ENCODE measurements at places on chromosomes 1 and 21. TPM values are rescaled to one million over a fixed set of nuclear protein-coding genes. Genes with fewer than 3 reads are reported as not detected.

Gene MEX3A
- total RNA-seq, result 1.3 TPM

Gene LYST
- total RNA-seq, result 78.3 TPM

Gene PLA2G2D
- total RNA-seq, result not detected

Gene S100A2
- total RNA-seq, result 0.33 TPM

Gene OPTC
- total RNA-seq, result not detected

Gene SOX13
- total RNA-seq, result 34.7 TPM

Gene HSD3B2
- not detected for total RNA-seq

Gene RGS8
- not detected for total RNA-seq

Gene INKA2
- 3.8 TPM for total RNA-seq

Gene NUDT4B
- 7.9 TPM for total RNA-seq

Gene DNASE2B
- total RNA-seq, result 1.3 TPM

Gene ARHGEF11
- 31.1 TPM for total RNA-seq

Gene MROH9
- total RNA-seq, result not detected

Gene SNX7
- 22.6 TPM for total RNA-seq

Gene PEAR1
- total RNA-seq, result 4.0 TPM

Gene FCAMR
- total RNA-seq, result not detected

GRCh38 chr1:165228111-165228655 is 128.3 kb downstream of the LMX1A start:
- DNase-seq, result no peak

DNA sequence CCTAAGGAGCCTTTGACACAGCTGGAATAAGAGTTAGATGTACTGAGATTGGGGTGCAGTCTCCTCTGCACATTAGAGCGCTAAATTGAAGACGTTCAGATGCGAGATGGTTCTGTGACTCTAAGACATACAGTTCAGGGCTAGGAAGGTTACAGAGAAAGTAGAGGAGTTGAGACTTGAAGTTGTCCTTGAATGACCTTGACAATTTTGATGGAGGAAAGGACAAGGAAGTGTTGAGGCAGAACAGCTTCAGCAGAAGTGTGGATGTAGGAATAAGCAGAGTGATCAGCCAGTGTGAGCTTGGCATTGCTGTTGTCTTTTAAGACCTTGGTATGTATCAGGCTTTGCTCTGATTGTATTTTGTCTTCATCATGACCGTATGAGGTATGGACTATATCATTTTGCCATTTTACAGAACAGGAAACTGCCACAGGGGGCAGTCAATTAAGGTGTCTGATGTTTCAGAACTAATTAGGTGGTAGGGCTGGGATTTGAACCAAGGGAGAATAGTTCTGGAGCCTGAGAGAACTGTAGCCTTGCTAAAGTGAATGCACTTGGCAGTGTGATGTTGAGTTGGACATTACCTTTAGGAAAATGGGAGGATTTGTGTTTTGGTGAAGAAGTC is 9.2 kb downstream of the TTF2 start:
- DNase-seq, result no peak

DNA sequence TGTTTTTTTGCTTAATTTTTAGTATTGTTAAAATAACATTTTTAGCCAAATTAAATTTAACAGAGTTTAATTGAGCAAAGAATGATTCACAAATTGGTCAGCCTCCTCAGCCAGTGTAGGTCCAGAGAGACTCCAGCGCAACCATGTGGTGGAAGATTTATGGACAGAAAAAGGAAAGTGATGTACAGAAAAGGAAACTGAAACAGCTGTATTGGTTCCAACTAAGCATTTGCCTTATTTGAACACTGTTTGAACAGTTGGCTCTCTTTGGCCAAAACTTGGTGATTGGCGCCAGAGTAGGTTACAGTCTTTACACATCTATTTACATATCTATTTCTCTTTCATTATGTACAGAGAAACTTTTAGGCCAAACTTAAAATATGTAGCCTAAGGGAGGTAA is 19.4 kb downstream of the RPS6KC1 start:
- DNase-seq, result no peak

DNA sequence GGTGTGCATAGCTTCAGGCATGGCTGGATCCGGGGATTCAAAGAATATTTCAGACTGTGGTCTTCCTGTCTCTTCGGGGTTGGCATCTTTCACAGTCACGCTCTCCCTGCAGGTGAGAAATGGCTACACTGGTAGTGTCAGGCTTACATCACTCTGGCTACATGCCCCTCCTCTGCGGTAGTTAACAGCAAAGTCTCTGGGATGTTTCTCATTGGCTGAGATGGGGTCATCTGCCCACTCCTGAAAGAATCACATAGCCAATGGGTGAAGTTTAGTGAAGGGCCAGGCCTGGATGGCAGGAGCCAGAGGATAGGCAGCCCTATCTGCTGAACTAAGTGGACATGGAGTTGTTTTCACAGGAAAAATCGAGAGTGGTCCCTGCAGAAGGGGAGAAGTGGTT is 356.5 kb downstream of the MATN1 start:
- no peak for DNase-seq

DNA sequence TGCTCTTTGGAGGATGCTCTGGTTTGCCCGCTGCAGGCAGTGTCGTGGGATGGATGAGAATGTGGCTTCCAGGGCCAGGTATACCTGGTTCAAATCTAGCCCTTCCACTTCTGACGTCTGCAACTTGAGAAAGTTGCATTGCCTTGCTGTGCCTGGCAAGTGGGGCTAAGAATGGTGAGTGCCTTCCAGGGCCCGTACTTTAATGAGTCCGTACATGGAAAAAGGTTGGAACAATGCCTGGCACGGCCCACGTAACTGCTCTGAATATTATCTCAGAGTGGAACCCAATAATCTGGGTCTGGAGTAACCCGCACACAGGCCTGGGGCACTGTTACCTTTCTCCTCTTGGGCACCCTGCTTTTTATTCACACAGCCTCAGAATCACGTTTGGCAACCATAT is 146.7 kb upstream of the EDN2 start:
- no peak for DNase-seq

DNA sequence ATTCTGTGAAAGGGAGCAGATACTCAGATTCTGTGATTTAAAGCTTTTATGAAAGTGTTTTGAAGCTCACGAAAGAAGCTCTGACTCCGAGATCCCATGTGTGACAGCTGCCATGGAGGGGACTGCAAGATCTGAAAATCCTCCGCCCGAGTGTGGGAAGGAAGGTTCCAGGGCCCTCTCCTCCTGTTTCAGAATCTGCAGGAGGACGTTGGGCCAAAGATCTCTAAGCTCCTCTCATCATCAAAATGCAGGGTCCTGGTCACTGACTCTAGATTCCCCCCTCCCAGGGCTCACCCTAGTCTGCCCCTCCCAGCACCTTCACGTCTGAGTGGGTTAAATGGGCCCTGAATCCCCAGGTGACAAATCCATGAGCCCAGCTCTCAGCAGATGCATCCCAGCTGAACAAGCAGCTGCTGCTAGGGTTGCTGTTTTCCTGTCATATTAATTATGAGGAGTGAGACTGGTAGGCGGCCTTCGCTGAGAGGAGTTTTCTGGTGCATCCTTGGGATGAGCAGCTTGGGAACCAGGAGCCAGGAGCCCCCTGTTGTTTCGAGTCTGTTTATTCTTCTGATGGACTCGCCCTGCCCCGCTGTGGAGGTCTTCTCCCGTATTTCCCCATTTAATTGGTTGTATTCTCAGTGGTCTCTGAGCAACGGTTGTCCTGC is 402.0 kb downstream of the MATN1 start:
- no peak for DNase-seq

DNA sequence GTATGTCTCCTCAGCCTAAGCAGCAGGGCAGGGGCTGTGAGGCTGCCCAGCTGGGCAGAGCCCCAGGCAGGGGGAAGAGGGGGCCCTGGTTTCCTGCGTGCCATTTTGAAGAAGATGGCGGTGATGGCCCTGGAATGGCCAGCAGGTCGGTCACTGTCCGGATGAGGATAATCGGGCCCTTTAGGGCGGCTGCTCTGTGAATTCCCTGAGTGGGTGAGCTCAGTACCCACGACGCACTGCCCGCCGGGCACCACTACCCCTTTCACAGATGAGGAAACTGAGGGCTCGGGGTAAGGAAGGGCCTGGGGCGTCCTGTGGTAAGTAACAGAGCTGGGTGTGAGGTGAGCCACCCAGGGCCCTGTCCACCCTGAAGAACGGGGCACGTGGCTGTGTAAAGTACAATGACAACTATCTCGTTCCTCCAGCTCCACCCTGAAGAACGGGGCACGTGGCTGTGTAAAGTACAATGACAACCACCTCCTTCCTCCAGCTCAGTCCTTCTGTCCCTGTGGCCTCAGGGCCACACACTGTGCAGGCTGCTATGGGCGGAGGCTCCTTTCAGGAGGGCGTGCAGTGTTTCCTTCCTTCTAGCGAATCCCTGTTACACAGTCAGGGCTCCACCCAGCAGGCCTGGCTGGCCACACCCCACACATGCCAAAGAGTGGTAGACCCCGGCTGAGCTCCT is 23.2 kb downstream of the ITGB2 start:
- no peak for DNase-seq

DNA sequence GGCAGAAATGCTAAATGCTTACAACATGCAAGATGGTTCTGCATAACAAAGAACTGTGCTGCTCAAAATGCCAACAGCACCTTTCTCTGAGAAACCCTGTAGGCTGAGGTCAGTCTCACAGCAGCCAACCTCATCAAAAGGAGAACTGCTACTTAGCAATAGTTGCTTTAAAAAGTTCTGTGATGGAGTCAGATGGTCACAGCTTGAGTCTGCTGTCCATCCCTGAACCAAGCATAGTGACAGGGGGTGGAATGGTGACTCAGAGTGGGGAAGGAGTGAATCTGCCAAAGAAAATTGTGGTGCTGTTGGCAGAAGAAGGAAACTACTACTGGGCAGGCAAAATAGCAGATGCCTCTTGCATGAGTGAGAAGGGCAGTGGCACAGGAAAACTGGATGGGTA is 106.0 kb upstream of the FAM78B start:
- no peak for DNase-seq

DNA sequence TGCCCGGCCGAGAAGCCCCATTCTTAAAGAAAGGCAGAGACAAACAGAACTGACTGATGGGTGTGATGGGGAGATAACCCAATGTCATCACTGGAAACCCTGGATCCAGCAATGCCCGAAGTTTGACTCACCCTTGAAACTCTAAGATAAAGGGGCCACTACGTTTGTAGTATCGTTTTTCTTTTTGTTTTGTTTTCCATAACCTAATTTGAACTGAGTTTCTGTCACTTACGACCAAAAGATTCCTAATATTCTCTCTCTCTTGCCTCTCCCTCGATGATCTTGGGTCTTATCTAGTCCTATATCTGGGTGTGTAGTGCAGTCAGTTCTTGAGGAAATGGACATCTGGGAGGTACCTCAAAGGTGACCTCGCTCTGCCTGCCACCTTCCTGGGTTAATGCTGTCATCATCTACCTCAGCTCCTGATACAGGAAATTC is 57.8 kb upstream of the ID3 start:
- no peak for DNase-seq

GRCh38 chr1:33343539-33343938 is 22.6 kb upstream of the A3GALT2 start:
- no peak for DNase-seq

- DNase-seq, result no peak
Measured at GRCh38 chr1:33275195-33275594, 18.9 kb downstream of the ZNF362 start.

DNA sequence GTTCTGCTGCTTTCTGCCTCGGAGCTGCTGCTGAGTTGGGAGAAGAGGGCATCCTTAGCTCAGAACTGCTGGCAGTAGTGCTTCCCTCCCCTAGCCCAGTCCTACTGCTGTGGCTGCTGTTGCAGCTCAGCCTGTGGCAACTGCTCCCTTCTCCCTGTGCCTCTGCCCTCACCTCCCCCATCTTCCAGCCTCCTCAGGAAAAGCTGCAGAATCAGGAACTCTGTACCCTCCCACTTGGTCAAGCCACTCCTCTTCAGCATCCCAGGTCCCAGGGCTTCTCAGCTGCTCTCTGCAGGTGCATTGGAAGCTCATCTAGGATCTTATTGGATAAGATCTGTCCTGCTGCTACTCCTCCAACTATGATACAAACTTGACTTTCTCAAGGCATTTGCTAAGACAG is 316.7 kb downstream of the BRINP2 start:
- DNase-seq, result no peak

- no peak for DNase-seq
Measured at GRCh38 chr1:200740571-200741208, 2.0 kb downstream of the CAMSAP2 start.

DNA sequence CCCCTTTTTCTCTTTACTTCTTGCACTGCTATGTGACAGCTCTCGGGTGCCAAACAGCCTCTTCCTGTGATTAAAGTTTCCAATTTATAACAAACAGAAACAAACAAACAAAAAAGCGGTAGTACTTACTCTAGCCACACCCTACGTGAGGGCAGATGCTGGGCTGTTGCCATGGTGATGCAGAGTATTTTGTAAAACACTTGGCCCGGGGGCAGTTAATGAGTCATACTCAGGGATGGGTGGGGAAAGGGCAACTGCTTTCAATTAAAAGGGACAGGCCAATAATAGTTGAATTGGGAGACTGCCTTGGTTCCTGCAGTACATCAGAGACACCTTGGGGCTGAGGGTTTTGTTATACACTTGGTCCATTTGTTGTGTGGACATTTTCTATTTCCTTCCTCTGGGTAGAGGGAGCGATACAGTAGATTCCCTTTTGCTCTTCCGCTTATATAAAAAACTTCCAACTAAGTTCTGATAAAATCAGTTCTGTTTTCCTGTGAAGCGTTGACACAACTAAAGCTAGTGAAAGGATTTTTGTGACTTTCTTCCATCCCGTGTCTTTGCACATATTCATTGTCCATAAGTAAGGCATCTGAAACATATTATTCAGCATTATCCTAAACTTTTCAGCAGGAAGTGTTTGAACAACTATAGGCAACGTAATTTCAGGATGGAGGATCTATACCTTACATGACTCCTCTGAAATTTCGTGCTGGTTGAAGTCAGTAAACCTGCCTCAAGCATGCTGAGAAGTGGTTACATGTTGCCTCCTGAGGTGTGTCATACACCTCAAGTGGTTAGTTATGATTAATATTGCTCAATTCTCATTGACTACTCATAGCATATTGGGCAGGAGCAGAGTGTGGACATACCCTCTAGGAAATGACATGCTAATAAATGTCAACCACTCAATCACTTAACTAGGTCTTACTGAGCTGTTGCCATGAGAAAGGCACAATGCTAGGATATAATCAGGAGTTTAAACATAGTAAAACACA is 36.7 kb upstream of the THEM4 start:
- DNase-seq, result peak; percentile 91

GRCh38 chr1:155019377-155020245 is 14.0 kb downstream of the DCST2 start:
- DNase-seq, result no peak

GRCh38 chr1:109793486-109794318 is 30.0 kb upstream of the EPS8L3 start:
- DNase-seq, result peak; percentile 77

- DNase-seq, result no peak
Measured at GRCh38 chr1:31509124-31510072, 66.9 kb upstream of the TINAGL1 start.

GRCh38 chr1:21865609-21865942 is 53.5 kb downstream of the LDLRAD2 start:
- DNase-seq, result no peak

GRCh38 chr1:234971586-234972297 is 156.9 kb downstream of the TOMM20 start:
- DNase-seq, result no peak

- DNase-seq, result no peak
Measured at GRCh38 chr1:81664341-81664740, 136.4 kb upstream of the ADGRL2 start.

GRCh38 chr1:27445177-27445936 is 44.6 kb downstream of the WASF2 start:
- DNase-seq, result no peak
